Activated naive CD4-positive, alpha-beta T cell treated with anti-CD3 and anti-CD28 coated beads, Interleukin-2, amount 50 U/mL, for 72 hours (primary cell): ENCODE measurements at places on chromosomes 6 and 20. TPM values are rescaled to one million over a fixed set of nuclear protein-coding genes. Genes with fewer than 3 reads are reported as not detected.

CFB gene
- total RNA-seq = 3.6 TPM

HNF4A gene
- not detected for total RNA-seq

GPSM3 gene
- total RNA-seq = 151 TPM

SLC22A7 gene
- total RNA-seq = not detected

DNA sequence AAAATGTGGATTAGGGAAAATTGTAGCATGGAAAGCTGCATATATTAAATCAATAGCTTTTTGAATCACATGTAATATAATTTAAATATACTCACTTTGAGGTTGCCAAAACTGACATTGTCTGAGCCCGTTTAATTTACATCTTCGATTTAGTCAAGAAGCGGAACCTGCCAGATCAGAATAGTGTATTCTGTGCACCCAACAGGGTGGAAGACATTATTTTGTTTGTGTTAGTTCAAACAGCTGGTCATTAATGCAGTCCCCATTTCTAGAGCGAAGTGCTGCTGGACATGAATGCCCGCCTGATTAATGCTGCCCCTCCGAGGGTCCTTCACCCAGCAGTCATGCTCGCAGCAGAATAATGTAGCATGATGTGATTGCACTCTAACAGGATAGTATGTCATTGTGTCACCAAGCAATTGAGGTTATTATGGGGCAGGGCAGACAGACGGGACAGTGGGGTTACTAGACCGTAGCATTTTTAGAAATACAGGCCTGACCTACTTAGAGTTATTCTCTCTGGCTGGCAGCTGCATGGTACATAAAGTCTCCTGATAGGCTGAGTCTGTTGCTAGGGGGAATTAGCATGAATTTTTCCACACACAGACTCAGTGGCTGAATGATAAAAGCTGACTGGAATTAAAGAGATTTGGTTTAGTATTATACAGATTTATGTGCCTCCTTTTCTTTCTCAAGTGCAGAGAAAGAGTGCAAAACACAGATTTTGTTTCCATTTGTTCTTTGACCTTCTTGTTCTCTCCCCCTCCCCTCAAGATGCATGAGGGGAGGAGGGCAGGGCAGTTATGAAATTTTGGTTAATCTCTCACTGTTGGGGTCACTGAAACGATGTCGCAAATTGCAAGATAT, 147.1 kb downstream of the PRL start:
- DNase-seq = no peak

DNA sequence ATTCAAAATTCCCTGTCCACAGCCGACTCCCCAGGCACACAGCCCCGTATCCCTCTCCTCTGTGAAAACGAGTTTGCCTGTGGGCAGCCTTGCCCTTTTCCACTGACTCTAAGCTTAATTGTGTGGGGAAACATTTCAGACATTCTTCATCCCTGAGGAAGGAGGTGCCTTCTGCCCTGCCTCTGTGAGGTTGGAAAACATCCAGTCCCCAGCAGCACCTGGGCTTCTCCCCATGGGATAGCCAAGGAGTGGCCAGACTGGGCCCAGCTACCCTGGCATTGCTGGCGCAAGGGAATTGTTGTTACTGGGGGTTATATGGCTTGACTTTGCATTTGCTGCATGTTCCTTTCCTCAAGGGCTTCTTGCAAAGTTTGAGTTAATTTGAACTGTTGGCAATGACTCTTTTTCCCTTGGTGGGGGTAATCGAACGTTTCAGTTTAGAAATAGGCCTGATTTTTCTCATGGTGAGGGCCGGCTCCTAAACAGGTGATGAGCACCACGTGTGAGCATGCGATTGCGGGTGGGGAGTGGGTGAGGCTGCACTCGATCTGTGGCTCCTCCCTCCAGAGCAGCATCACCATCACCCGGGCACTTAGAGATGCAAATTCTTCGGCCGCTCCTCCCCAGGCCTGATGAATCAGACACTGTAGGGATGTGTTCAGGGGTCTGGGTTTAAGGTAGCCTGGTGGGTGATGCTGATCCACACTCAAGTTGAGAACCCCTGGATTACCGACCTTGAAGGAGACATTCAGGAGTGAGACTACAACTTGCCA, 29.9 kb downstream of the GABRR2 start:
- DNase-seq = no peak

- DNase-seq = no peak
These were observed 940.5 kb upstream of the MANEA start for GRCh38 chr6:94636780-94637385.

GRCh38 chr20:63689046-63690002, 7.1 kb upstream of the TNFRSF6B start:
- no peak for DNase-seq

DNA sequence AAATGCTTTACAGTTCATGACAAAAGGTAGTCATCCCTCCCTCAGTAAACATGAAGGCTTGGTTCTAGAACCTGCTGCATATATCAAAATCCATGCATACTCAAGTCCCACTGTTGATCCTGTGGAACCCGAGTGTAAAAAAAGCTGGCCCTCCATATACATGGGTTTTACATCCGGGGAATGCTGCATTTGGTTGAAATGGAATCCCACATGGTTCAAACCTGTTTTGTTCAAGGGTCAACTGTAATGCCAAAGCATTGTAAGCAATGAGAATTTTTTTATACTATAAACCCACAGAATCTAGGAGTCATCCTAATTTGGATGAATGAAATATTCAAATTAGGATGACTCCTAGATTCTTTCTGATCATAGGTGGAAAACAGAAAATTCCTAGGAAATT, 5.9 kb upstream of the HDAC2 start:
- DNase-seq = no peak

- DNase-seq = no peak
These were observed 63.8 kb upstream of the ATXN1 start for GRCh38 chr6:16824845-16825685.

DNA sequence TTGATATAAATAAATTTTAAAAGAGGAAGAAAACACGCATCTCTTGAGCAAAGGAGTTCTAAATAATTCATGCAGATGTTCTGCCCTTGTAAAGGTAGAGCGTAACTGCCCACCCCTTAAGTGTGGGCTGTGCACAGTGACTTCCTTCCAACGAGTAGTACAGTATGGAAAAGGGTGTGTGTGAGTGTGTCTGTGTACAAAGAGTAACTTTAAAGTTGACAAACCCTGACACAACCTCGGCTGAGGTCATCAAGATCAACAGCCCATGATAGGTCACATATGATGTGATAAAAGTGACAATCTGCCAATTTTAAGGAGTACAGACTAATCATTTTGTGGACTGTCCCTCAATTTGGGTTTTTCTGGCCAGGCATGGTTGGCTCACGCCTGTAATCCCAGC, 225.7 kb downstream of the ATXN1 start:
- DNase-seq = no peak

GRCh38 chr20:3364323-3365013, 43.0 kb downstream of the DNAAF9 start:
- DNase-seq = no peak

- DNase-seq = no peak
These were observed 431.8 kb upstream of the MAN1A1 start for GRCh38 chr6:119781365-119781764.

- DNase-seq = no peak
These were observed 6.8 kb downstream of the TIAM2 start for GRCh38 chr6:155001934-155002333.

- no peak for DNase-seq
These were observed 1.7 kb downstream of the CABLES2 start for GRCh38 chr20:62405108-62405980.

DNA sequence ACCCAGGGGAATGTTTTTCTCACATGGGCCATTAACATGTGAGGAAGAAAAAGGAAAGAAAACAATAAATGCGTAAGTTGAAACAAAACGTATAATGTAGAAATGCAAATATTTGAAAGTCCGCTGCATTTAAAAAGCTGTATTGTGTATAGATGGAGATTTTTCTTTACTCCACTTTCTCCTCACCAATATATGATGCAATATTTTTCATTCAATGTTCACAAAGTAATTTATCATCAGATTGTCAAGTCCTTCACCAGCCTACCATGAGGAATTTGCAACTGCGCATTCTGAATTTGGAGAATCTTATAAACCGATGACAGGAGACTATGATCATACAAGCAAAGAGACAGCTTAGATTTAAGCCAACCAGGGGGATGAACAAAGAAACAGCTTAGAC, 69.9 kb downstream of the SOD2 start:
- no peak for DNase-seq
